Esophagus muscularis mucosa (tissue), 4 donors: ENCODE measurements at places on chromosomes 1 and 21.

- no peak for DNase-seq
- no peaks in the 10 kb centered on the region for H3K4me1 ChIP-seq
- H3K27ac ChIP-seq, result no peak overlapping the region
- H3K4me3 ChIP-seq, result no peak overlapping the region
- no peaks in the 10 kb centered on the region for H3K36me3 ChIP-seq
These were observed 23.7 kb upstream of the CSF3R start for GRCh38 chr1:36506276-36506920.

DNA sequence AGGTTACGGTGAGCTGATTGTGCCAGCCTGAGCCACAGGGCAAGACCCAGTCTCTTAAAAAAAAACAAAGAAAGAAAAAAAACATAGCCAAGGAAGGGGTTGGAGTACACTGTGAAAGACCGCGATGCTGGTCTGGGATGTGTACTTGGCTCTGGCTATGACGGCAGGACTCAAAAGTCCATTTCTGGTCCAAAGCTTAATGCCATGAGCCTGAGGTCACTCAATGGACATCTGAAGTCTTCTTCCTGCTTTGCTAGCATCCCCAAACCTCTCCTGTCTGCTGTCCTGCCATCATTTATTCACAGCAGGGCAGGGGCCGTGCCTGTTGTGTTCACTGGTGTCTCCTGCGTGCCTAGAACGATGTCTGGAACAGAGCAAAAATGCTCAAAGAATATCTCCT is 1.5 kb upstream of the ARHGEF10L start:
- H3K27me3 ChIP-seq, result no peaks in the 10 kb centered on the region
- DNase-seq, result no peak
- peak overlapping the region; percentile 91 for H3K27ac ChIP-seq
- H3K4me3 ChIP-seq, result no peak overlapping the region

- no peaks in the 10 kb centered on the region for H3K36me3 ChIP-seq
- DNase-seq, result peak; percentile 55
- H3K27me3 ChIP-seq, result no peaks in the 10 kb centered on the region
- no peak overlapping the region for H3K4me3 ChIP-seq
These were observed 12.8 kb downstream of the MAB21L3 start for GRCh38 chr1:116123837-116124533.

DNA sequence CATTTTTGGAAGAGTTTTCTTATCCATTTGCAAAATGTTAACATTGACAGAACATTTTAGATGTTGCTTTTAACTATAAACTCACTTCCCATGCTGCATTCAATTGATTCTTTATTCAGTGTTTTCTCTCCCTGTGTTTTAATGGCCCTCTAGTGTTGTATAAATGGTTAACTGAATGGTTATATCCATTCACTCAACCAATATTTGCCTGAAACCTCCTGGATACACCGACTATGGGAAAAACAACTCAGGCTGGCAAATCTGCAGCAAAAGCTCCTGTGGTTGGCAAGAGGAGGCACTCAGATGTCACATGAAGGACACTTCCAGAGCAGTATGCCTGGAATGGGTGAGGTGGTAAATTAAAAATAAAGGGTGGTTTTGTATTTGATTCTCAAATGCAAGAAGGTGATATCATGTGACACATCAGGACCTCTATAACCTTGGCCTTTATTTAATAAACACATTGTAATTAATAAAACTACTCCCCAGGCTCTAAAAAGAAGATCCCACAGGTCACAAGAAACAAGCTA is 107.6 kb downstream of the BCAR3 start:
- H3K27ac ChIP-seq, result peak overlapping the region; percentile 23
- no peaks in the 10 kb centered on the region for H3K4me1 ChIP-seq
- H3K36me3 ChIP-seq, result peaks cover 79% of the 10 kb centered on the region
- H3K4me3 ChIP-seq, result no peak overlapping the region
- no peak for DNase-seq
- no peaks in the 10 kb centered on the region for H3K27me3 ChIP-seq

DNA sequence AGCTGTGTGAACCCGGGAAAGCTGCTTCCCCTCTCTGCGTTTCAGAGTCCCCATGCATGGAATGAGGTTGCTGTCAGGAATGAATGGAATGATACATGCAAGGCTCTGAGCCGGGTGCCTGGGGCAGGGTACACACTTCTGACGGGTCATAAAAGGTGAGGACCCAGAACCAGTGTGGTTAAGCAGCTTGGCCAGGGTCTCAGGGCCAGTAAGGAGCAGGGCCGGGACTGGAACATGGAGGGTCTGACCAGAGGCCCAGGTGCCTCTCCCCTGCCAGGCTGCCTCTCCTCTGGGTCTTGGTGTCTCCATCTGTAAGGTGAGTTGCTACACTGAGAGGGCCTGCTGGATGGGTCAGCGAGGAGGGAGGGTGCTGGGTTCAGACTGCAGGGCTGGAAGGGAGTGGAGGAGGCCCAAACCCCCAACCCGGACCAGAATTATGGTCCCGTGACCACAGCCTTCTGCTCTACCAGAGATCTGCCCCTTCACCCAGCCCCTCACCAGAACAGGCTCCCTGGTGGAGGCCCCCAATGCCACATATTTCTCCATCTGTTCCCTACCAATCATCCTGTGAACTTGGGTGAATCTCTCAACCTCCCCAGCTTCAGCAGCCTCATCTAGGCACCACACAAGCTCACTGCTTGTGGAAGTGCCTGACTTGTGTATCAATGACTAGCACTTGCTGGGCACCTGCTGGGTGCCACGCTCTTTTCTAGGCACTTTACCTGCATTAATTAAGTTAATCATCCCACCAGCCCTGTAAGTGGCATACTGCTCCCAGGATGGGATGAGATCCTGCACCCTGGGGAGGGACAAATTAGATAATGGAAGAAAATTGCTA is 16.2 kb upstream of the LRP8 start:
- no peaks in the 10 kb centered on the region for H3K4me1 ChIP-seq
- no peaks in the 10 kb centered on the region for H3K27me3 ChIP-seq
- H3K36me3 ChIP-seq, result no peaks in the 10 kb centered on the region
- H3K27ac ChIP-seq, result no peak overlapping the region
- no peak overlapping the region for H3K4me3 ChIP-seq

- DNase-seq, result no peak
- H3K27me3 ChIP-seq, result no peaks in the 10 kb centered on the region
- H3K4me1 ChIP-seq, result peaks cover 14% of the 10 kb centered on the region
These were observed 23.3 kb downstream of the TOMM20 start for GRCh38 chr1:235105051-235106043.

DNA sequence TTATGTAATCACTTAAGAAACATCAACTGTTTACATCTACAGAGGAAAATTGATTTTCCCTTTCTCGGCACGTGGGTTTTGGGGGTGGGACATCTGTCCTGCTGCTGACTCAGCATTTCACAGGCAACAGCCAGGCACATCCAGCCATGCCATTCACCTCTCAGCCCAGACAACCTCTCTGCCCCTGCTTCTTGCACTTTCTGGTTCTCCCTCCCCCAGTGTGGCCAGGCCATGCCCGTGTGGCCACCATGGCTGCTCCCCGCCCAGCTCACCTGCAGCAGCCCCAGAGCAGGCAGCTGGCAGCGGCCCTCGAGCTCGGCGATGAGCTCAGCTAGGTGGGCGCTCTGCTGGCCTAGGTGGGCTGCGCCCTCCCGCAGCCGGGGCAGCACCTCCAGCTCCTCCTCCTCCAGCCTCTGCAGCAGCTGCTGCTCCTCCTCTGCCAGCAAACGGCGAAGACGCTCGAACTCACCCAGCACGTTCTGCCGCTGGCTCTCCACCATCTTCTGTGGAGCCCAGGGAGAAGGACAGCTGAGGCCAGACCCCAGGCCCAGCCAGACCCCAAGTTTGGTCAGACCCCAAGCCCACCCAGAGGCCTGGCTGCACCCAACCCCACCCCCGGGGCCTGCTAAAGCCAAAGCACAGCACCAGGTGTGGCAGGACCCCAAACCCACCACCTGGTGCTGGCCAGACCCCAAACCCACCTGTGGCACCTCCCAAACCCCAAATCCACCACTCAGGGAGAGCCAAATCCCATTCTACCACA is 5.8 kb downstream of the TRIM11 start:
- DNase-seq, result no peak
- H3K4me3 ChIP-seq, result no peak overlapping the region
- H3K27me3 ChIP-seq, result no peaks in the 10 kb centered on the region
- H3K4me1 ChIP-seq, result peaks cover 19% of the 10 kb centered on the region
- no peak overlapping the region for H3K27ac ChIP-seq

DNA sequence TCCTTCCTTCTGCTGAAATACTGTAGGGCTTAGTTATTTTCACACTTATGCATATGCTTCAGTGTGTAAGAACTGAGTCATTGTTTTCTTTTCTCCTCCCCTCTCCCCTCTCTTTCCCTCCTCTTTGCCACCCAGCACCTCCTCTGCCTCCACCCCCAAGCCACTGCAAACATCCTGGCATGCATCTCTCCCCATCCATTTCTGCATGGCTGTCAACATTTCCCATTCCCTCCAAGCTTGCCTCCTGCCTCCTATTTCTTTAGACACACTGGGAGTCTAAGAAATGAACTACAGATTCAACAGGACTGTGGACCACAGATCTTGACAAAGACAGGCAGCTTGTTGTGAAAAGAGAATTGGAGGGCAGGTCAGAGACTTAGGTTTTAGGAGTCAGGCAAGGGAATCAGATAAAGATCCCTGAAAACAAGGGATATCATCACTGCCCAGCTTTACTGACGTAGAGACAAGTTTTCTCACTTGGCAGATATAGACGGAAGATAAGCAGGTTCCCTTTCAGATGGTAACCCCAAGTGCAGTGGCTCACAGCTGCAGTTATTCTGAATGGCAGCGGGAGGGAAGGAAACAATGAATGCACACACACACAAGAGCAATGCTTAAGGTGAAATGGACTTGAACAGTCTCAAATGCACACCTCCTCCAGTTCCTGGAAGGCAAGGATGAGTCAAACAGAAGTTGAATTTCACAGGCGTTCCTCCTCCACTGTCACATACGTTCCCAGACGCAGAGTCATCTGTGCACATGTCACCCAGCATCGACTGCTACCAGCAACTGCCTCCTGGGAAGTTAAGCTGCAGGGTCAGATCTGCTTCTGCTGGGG is 56.1 kb downstream of the HIVEP3 start:
- H3K27me3 ChIP-seq, result no peaks in the 10 kb centered on the region
- no peak overlapping the region for H3K27ac ChIP-seq
- no peak overlapping the region for H3K4me3 ChIP-seq
- H3K36me3 ChIP-seq, result no peaks in the 10 kb centered on the region
- H3K4me1 ChIP-seq, result no peaks in the 10 kb centered on the region

DNA sequence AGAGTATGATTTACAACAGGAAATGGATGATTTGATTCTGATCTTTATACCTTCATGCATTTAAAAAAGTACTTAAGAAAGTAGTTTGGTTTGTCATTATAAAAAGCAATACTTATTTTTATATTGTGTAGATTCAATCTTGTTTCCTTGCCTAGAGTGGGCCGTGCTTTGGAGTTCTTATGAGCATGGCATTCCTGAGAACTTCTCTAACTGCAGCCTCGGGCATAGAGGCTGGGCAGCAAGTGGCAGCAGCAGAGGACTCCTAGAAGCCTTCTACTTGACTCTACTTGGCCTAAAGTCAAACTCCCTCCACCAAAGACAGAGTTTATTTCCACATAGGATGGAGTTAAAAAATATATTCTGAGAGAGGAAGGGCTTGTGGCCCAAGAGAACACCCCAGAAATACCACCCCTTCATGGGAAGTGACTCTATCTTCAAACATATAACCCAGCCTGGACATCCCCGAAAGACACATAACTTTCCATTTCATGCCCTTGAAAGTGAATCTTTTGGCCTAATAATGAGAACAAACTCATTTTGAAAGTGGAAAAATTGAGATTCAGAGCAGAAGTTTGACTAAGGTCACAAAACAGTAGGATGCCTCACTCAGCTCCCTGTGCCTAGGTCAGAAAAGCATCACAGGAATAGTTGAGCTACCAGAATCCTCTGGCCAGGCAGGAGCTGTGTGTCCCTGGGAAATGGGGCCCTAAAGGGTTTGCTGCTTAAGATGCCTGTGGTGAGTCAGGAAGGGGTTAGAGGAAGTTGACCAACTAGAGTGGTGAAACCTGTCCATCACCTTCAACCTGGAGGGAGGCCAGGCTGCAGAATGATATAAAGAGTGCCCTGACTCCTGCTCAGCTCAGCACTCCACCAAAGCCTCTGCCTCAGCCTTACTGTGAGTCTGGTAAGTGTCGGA is at the start of gene IVL:
IVL (plus strand) TSS at position 861 of the 916 bp plus-strand sequence. CDS start 1,252 bp downstream, outside the sequence.
- no peak within 1 kb of the TSS for H3K27ac ChIP-seq
- H3K4me3 ChIP-seq, result no peak within 1 kb of the TSS

- no peak overlapping the region for H3K4me3 ChIP-seq
- no peaks in the 10 kb centered on the region for H3K4me1 ChIP-seq
- no peak overlapping the region for H3K27ac ChIP-seq
- peaks cover 10% of the 10 kb centered on the region for H3K36me3 ChIP-seq
These were observed 4.8 kb downstream of the OVGP1 start for GRCh38 chr1:111422546-111423391.

- no peak overlapping the region for H3K4me3 ChIP-seq
- H3K27ac ChIP-seq, result no peak overlapping the region
- no peaks in the 10 kb centered on the region for H3K27me3 ChIP-seq
- peaks cover 20% of the 10 kb centered on the region for H3K36me3 ChIP-seq
- no peaks in the 10 kb centered on the region for H3K4me1 ChIP-seq
These were observed 51.3 kb downstream of the ZNHIT6 start for GRCh38 chr1:85656948-85657347.

GRCh38 chr1:55654750-55655149 is 439.6 kb upstream of the USP24 start:
- no peak overlapping the region for H3K27ac ChIP-seq
- H3K4me3 ChIP-seq, result no peak overlapping the region
- no peaks in the 10 kb centered on the region for H3K27me3 ChIP-seq
- DNase-seq, result peak; percentile 90
- H3K36me3 ChIP-seq, result no peaks in the 10 kb centered on the region

- no peaks in the 10 kb centered on the region for H3K4me1 ChIP-seq
- no peaks in the 10 kb centered on the region for H3K36me3 ChIP-seq
- H3K27me3 ChIP-seq, result peaks cover 3% of the 10 kb centered on the region
- no peak overlapping the region for H3K27ac ChIP-seq
- H3K4me3 ChIP-seq, result no peak overlapping the region
These were observed 6.2 kb upstream of the MARK1 start for GRCh38 chr1:220521778-220522177.

GRCh38 chr1:8197493-8198282 is 120.2 kb upstream of the SLC45A1 start:
- H3K27ac ChIP-seq, result peak overlapping the region; percentile 98
- no peak overlapping the region for H3K4me3 ChIP-seq
- DNase-seq, result peak; percentile 95
- peaks cover 21% of the 10 kb centered on the region for H3K4me1 ChIP-seq

GRCh38 chr1:98898940-98899339 is 105.7 kb downstream of the PLPPR5 start:
- H3K27ac ChIP-seq, result no peak overlapping the region
- no peaks in the 10 kb centered on the region for H3K36me3 ChIP-seq
- DNase-seq, result no peak
- no peaks in the 10 kb centered on the region for H3K4me1 ChIP-seq
- H3K27me3 ChIP-seq, result no peaks in the 10 kb centered on the region
